Activated CD8-positive, alpha-beta T cell treated with anti-CD3 and anti-CD28 coated beads, Interleukin-2, amount 10 ng/mL, durations not matched to agents 7 days and 5 days (primary cell): ENCODE measurements at places on chromosomes 3 and 15. TPM values are rescaled to one million over a fixed set of nuclear protein-coding genes. Genes with fewer than 3 reads are reported as not detected.
A peak's percentile ranks its signal among the peaks of the same experiment; 100 is the strongest.

DNA sequence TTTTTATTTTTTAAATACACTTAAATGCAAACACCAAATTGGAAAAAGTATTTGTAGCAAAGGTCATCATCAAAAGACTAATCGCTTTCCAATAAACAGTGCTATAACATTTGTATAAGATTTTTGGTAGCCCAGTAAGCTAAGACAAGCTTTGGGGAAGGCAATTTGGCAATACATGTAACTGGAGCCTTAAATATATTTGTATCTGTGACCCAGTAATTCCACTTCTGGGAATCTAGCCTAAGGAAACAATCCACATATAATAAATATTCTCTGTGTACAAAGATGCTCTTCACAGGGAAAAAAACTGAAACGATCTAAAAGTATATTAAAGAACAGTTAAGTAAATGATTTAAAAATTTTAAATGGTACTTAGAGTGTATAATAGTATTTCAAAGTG, 65.5 kb upstream of the TJP1 start:
- H3K27me3 ChIP-seq: peaks cover 3% of the 10 kb centered on the region
- no peak for DNase-seq
- H3K4me1 ChIP-seq: no peaks in the 10 kb centered on the region
- H3K27ac ChIP-seq: no peak overlapping the region
- no peak overlapping the region for H3K4me3 ChIP-seq
- no peaks in the 10 kb centered on the region for H3K36me3 ChIP-seq

DNA sequence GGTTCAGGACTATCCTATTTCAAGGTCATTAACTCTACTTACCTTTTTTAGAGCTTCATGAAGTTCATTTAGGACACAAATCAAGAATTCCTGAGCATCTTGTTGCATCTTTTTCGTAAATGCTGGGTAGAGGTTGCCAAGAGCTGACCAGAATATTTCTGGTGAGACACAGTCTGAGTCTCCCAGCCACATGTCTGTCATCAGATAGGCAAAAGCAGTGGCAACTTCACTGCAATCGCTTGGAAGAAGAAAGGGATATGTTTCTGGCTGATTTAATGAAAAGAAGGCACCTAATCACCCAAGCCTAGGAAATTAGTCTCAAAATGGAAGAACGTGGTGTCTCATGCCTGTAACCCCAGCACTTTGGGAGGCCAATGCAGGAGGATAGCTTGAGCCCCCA, 2.9 kb downstream of the USP50 start:
- no peak for DNase-seq
- H3K4me1 ChIP-seq: no peaks in the 10 kb centered on the region
- H3K27ac ChIP-seq: no peak overlapping the region
- peaks cover 13% of the 10 kb centered on the region for H3K27me3 ChIP-seq
- H3K4me3 ChIP-seq: no peak overlapping the region

DNA sequence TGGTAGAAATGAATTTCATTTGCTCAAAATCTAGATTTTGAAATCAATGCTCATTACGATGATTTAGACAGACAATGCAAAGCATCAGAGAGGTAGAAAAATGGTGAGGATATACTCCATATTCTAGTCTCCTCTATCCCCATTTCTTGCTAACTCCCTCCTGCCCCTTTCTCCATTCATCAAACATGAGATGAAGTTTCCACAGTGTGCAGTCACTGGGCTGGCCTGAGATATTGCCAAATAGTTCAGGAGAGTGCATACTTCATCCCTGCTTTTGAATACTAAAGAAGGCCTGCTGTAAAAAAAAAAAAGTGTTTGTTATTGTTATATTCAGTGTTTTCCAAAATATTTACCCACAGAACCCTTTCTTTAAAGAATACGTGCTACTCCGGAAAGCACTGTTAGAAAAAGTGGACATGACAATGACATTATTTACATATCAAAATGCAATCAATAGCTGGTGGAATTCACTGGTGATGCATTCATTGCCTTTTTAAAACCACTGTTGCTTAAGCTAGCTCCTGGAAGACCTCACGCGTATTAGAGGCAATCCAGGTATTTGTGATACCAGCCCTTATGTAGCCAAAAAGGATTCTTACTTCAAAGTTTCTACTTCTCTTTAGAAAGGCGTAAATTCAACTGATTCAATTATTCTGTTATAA, 247.6 kb upstream of the SOX2 start:
- H3K27ac ChIP-seq: no peak overlapping the region
- H3K36me3 ChIP-seq: no peaks in the 10 kb centered on the region
- no peak overlapping the region for H3K4me3 ChIP-seq
- no peak for DNase-seq
- H3K27me3 ChIP-seq: no peaks in the 10 kb centered on the region

GRCh38 chr15:44222478-44222877, 27.4 kb upstream of the FRMD5 start:
- no peak overlapping the region for H3K27ac ChIP-seq
- H3K4me1 ChIP-seq: no peaks in the 10 kb centered on the region
- DNase-seq: no peak
- peaks cover 37% of the 10 kb centered on the region for H3K27me3 ChIP-seq
- no peak overlapping the region for H3K4me3 ChIP-seq

DNA sequence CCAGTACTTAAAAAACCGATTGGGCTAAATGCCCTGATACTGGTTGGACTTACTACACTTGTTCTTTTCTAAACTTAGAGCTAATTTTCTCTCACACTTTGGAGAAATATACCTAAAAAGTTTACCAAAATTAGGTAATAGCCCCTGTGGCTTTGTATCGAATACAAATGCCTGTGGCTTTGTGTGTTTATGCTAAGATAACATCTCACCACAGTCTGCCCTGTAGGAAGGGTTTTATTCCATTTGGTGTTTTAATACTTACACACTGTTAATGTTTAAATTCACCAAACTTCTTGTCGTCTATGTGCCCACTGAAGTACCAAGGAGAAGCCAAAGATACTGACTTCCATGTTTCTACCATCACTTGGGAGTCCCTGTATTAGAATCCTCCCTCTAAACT, 66.4 kb downstream of the BCHE start:
- H3K27me3 ChIP-seq: no peaks in the 10 kb centered on the region
- no peaks in the 10 kb centered on the region for H3K4me1 ChIP-seq
- no peak overlapping the region for H3K4me3 ChIP-seq
- DNase-seq: no peak
- no peaks in the 10 kb centered on the region for H3K36me3 ChIP-seq

DNA sequence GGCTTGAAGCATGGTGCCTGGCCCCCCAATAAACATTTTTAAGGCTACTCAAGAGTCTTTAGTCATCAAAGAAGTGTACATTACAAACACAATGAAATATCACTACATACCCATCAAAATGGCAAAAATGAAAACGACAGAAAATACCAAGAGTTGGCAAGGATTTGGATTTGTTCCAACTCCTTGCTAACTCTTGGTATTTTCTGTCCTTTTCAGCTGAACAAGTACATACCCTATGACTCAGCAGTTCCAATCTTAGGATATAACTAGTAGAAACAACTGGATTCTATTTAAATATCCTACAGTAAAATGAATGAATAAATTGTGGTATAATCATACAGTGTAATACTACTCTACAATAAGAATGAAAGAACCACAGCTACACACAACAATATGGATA, 25.1 kb upstream of the GABPB1 start:
- H3K27me3 ChIP-seq: peaks cover 6% of the 10 kb centered on the region
- no peak overlapping the region for H3K27ac ChIP-seq
- no peak for DNase-seq

DNA sequence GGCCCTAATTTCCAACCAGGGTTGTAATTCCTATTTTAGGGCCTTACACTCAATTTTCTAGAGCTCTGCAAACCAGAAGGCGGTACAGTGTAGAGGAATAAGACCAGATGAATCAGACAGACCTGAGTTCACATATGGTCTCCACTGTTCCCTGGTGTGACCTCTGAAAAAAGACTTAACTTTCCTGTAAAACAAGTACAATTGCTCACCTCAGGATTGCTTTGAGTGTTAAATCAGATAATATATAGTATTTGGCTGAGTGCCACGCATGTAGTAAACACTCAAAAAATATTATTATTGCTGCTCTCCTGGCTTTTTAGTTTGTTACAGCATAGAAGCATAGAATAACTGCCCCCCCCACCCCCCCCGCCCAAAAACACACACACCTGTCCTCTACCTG, 51.0 kb upstream of the STT3B start:
- H3K27ac ChIP-seq: no peak overlapping the region
- no peaks in the 10 kb centered on the region for H3K27me3 ChIP-seq

DNA sequence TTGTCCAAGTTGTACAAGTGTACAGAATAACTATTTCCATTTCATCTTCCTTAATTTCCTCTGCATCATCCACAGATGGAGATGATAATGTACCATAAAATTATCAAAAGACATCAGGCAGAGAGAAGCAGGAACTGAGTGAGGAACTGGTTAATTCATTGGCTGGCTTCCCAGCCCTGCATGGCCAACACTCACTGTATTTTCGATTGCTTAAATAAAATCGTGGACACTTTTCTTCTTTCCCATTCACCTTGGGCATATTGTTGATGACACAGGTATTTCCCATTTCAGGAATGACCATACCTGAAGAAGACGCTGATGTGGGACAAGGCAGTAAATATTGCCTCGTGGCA, 144.2 kb upstream of the ABHD17C start:
- H3K4me3 ChIP-seq: no peak overlapping the region
- H3K36me3 ChIP-seq: no peaks in the 10 kb centered on the region
- H3K27ac ChIP-seq: no peak overlapping the region
- DNase-seq: no peak
- peaks cover 23% of the 10 kb centered on the region for H3K27me3 ChIP-seq

GRCh38 chr3:30236011-30236410, 370.4 kb upstream of the TGFBR2 start:
- no peak overlapping the region for H3K27ac ChIP-seq
- H3K36me3 ChIP-seq: peaks cover 3% of the 10 kb centered on the region
- H3K4me1 ChIP-seq: peaks cover 13% of the 10 kb centered on the region

DNA sequence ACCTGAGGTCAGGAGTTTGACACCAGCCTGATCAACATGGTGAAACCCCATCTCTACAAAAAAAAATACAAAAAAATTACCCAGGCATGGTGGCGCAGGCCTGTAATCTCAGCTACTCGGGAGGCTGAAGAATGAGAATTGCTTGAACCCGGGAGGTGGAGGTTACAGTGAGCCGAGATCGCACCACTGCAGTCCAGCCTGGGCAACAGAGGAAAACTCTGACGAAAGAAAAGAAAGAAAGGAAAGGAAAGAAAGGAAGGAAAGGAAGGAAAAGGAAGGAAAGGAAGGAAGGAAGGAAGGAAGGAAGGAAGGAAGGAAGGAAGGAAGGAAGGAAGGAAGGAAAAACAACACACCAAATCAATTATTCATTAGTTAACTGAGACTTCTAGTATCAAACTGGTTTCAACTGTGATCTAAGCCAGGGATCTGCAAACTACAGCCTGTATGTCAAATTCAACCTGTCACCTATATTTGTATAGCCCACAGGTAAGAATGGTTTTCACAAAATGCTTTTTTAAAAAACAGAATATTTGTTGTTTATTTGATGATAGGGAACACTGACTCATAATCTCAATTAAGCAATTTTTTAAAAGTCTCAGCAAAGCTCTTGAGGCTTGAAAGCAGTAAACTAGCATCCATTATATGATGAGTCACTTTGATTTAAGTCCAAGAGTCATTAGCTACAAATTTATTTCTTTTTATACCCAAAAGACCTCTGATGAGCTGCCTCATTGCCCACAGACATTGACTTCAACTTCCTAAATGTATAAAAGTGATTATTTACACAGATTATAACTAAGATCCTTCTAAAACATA, 127.6 kb downstream of the TBL1XR1 start:
- no peak overlapping the region for H3K27ac ChIP-seq
- H3K36me3 ChIP-seq: peaks cover 23% of the 10 kb centered on the region
- H3K27me3 ChIP-seq: no peaks in the 10 kb centered on the region
- no peak for DNase-seq

- peak; percentile 68 for DNase-seq
- no peaks in the 10 kb centered on the region for H3K27me3 ChIP-seq
- H3K27ac ChIP-seq: peak overlapping the region; percentile 82
- peaks cover 21% of the 10 kb centered on the region for H3K36me3 ChIP-seq
- peaks cover 44% of the 10 kb centered on the region for H3K4me1 ChIP-seq
- peak overlapping the region; percentile 69 for H3K4me3 ChIP-seq
Measured at GRCh38 chr15:78061963-78062427, 15.5 kb downstream of the TBC1D2B start.

- H3K4me3 ChIP-seq: no peak overlapping the region
- no peaks in the 10 kb centered on the region for H3K36me3 ChIP-seq
- DNase-seq: no peak
- no peak overlapping the region for H3K27ac ChIP-seq
- H3K27me3 ChIP-seq: peaks cover 5% of the 10 kb centered on the region
Measured at GRCh38 chr3:107264888-107265287, 112.4 kb upstream of the CCDC54 start.

- H3K4me1 ChIP-seq: peaks cover 5% of the 10 kb centered on the region
- H3K27me3 ChIP-seq: peaks cover 4% of the 10 kb centered on the region
- DNase-seq: no peak
- no peak overlapping the region for H3K27ac ChIP-seq
- no peak overlapping the region for H3K4me3 ChIP-seq
Measured at GRCh38 chr3:112061152-112061551, 25.0 kb upstream of the C3orf52 start.

- DNase-seq: peak; percentile 70
- H3K36me3 ChIP-seq: peaks cover 71% of the 10 kb centered on the region
- H3K27me3 ChIP-seq: no peaks in the 10 kb centered on the region
- H3K27ac ChIP-seq: peak overlapping the region; percentile 54
- peaks cover 20% of the 10 kb centered on the region for H3K4me1 ChIP-seq
- H3K4me3 ChIP-seq: no peak overlapping the region
Measured at GRCh38 chr3:124995460-124995994, 60.3 kb downstream of the HEG1 start.

DNA sequence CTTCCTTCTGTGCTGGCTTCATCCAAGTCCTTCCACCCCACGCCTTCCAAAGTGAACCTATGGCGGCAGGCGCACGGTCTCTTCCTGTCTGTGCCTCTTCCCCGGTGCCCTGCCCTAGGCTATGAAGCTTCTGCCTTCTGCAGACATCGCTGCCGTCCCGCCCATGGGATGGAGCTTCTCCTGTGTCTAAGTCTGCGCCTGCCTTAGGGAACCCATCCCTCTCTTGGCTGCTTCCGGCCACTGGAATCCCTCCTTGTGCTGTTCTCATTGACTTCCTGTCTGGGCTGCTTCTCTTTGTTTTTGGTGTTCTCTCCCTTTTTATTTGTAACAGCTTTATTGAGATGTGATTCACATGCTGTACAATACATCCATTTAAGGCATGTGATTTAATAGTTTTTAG, 17.2 kb downstream of the CHCHD6 start:
- H3K4me1 ChIP-seq: no peaks in the 10 kb centered on the region
- no peak for DNase-seq
- H3K27ac ChIP-seq: no peak overlapping the region

GRCh38 chr3:4774531-4774930, 204.7 kb upstream of the BHLHE40 start:
- no peak overlapping the region for H3K4me3 ChIP-seq
- peaks cover 75% of the 10 kb centered on the region for H3K4me1 ChIP-seq
- H3K27me3 ChIP-seq: no peaks in the 10 kb centered on the region
- no peak for DNase-seq
- H3K36me3 ChIP-seq: peaks cover 77% of the 10 kb centered on the region

SERINC4 gene
- 0.39 TPM for total RNA-seq

DPPA2 gene
- not detected for total RNA-seq

CYP1A2 gene
- total RNA-seq: not detected

FILIP1L gene
- total RNA-seq: 1.7 TPM

BMF gene
- total RNA-seq: 2.2 TPM

ZNF385D gene
- not detected for total RNA-seq

MUSTN1 gene
- total RNA-seq: 1.5 TPM

EBLN2 gene
- total RNA-seq: 5.3 TPM

GNAT1 gene
- total RNA-seq: not detected
